ENCODE measurements at places on chromosomes 3 and 15.

DNA sequence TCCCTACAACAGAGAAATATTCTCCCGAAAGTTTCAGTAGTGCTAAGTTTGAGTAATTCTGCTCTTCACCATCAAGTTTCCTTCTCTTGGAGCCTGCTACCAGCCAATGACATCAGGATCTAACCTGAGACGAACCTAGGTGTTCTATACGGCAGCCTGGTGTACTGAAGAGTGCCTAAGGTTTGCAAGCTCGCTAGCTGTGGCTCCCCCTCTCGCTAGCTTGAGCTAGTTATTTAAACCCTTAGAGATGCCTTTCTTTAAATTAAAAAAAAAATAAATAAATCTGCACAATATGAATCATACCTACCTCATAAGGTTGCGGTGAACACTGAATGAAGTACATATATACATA lies 1.4 kb upstream of the COL8A1 start:
- DNase-seq: no peak

GRCh38 chr3:8239718-8240695 lies 261.6 kb upstream of the LMCD1 start:
- DNase-seq: no peak

- DNase-seq: no peak
These were observed 293.6 kb upstream of the MDFIC2 start for GRCh38 chr3:70606018-70606417.

DNA sequence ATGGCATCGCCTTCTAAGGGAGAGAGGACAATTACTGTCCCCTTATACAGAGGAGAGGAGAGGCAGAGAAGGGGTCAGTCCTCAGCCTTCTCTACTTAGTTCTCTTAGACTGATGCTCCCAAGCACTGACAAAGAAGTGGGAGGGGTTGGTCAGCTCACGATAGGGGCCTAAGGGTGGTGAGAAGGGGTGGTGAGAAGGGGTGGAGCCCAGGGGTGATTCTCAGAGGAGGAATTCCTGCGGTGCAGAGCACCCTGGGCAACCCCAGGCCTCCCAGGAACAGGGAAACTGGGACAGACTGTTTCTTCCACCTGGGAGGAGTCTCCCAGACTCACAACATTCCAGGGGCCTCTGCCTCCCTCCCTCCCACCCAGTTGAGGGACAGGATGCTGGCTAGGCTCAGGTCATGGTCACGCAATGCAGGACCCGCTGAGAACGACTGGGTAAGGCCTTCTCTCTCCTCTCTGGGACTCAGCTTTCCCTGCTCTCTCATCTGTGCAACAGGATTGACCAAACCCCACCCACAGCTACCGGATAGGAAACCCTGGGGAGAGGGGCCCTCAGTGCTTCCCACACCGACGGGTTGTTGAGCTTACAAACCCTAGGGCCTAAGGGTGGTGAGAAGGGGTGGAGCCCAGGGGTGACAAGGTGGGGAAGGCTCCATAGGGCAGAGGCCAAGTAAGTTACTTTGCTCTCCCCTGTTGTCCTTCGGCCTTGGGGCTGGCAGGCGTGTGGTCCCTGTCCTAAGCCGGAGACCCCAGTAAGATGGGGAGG lies 1.5 kb downstream of the TPRA1 start:
- DNase-seq: no peak

Data from esophagus squamous epithelium (tissue), 5 donors.